ENCODE measurements at places on chromosomes 13 and 19. TPM values are rescaled to one million over a fixed set of nuclear protein-coding genes. Genes with fewer than 3 reads are reported as not detected.

Gene RINL
- 11.9 TPM for total RNA-seq

- no peak for DNase-seq
These were observed 551 bp downstream of the FZR1 start for GRCh38 chr19:3506384-3507340.

GRCh38 chr13:61453121-61453520, 37.5 kb upstream of the PCDH20 start:
- no peak for DNase-seq

DNA sequence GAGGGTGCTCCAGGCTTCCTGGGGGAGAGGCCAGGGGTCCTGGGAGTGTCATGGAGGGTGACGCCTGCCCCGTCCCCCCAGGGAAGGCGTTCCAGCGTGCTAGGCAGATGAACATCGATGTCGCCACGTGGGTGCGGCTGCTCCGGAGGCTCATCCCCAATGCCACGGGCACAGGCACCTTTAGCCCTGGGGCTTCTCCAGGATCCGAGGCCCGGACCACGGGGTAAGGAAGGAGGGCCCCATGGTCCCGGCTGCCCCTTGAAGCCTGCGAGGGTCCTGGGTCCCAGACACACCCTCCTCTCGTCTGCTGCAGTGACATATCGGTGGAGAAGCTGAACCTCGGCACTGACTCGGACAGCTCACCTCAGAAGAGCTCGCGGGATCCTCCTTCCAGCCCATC, 11.4 kb downstream of the PTGER1 start:
- no peak for DNase-seq
